DND-41 (cell line): ENCODE measurements at places on chromosomes 1 and 21.
A peak's percentile ranks its signal among the peaks of the same experiment; 100 is the strongest.

GRCh38 chr1:190477762-190478148 is at the start of gene BRINP3:
Gene BRINP3, minus strand, starts transcription at chr1:190477864.
- DNase-seq, result no peak

GRCh38 chr1:12100071-12100470 is 37.0 kb downstream of the TNFRSF8 start:
- no peak for DNase-seq

DNA sequence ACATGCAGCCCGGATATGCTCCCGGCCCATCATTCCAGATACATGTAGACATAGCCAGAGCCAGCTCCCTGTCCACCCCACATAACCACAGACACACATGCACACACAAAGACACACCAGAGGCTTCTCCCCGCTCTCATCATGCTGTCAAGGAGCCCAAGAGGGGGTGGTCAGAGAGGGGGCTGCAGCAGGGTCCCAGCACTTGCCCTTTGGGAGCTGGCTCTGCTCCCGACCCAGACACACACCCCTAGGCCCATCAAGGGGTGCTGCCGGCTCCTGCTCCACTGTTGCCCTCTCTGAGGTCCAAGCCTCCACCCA is 2.6 kb downstream of the PTAFR start:
- no peak for DNase-seq

GRCh38 chr21:33856893-33857527 is 58.6 kb downstream of the ATP5PO start:
- DNase-seq, result no peak

DNA sequence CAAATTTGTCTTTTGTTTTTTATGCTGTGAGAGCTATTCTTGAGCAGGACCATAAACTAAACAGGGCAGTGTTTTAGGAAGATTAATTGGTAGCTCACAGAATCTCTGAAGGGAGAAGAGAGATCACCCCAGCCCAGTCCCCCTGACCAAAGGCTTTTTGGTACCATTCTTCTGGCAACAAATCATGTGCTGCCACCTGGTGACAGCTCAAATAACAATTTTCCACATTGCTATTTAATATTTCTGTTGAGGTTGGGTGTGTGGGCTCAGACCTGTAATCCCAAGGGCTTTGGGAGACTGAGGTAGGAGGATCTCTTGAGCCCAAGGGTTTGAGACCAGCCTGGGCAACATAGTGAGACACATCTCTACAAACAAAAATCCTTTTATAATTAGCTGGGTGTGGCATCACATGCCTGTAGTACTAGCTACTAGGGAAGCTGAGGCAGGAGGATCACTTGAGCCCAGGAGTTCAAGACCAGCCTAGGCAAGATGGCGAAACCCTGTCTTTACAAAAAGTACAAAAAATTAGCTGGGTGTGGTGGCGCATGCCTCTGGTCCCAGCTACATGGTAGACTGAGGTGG is 2.2 kb upstream of the TESK2 start:
- DNase-seq, result peak; percentile 51

DNA sequence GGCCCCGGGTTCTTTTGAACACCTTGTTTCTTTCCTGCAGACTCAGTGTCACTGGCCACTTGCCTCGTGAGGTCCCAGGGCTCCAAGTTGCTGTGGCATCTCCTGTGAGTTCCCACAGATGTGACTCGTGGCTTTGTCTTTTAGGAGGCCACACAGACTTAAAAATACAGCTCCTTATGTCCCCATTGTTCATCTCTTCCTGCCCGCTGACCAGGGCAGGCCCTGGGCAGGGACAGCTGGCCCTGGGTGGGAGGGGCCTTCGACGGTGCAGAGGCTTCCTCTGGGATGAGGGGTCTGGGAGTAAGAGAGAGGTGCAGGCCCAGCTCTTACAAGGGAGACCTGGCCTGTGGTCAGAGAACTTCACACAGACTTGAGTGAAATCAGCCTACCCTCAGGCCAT is 15.6 kb downstream of the LDLRAP1 start:
- DNase-seq, result no peak

- no peak for DNase-seq
Measured at GRCh38 chr1:43302201-43302600, 1.4 kb downstream of the TIE1 start.

DNA sequence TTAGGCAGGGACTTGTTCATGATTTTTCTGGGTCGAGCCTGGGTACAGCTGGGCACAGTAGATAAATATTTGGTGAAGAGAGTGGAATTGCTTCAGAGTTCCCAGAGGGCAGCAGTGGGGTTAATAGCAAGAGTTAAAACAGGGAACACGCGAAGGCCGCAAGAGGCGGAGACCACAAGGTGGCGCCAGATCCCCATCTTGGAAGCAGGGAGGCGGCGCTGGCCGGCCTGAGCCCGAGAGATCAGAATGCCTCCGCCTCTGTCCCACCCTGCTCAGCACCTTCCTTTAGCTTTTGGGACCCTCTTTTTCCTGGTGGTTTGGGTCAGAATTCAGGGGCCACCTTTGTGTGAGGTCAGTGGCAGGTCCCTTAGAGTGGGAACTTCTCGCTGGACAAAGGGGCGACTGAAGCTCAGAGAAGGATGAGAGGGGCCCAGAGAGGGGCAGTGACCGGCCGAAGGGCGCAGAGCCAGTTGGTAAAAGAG is 6.5 kb upstream of the PADI2 start:
- peak; percentile 76 for DNase-seq

DNA sequence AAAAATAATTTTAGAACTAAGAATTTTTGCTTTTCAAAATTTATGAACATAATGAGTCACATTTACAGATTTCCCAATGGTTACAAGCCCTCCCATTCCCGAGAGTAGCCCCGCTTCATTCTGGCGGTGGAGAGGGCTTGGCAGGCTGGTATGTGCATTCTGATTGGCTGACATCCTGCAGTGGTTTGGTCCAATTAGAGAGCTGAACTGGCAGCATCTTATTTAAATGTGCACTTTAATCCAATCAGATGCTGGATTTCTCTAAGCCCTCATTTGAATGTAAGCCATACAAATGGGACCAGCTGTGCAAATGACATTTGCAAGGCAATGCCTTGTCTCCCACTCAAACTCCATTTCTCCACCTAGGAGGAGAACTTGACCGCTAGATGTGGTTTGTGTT is 18.0 kb upstream of the TRIM17 start:
- no peak for DNase-seq

GRCh38 chr1:225642177-225642576 is 10.7 kb downstream of the ENAH start:
- DNase-seq, result no peak

GRCh38 chr21:16037421-16037955 is 307.7 kb downstream of the USP25 start:
- no peak for DNase-seq

- DNase-seq, result no peak
Measured at GRCh38 chr1:28896609-28896986, 17.8 kb upstream of the EPB41 start.

DNA sequence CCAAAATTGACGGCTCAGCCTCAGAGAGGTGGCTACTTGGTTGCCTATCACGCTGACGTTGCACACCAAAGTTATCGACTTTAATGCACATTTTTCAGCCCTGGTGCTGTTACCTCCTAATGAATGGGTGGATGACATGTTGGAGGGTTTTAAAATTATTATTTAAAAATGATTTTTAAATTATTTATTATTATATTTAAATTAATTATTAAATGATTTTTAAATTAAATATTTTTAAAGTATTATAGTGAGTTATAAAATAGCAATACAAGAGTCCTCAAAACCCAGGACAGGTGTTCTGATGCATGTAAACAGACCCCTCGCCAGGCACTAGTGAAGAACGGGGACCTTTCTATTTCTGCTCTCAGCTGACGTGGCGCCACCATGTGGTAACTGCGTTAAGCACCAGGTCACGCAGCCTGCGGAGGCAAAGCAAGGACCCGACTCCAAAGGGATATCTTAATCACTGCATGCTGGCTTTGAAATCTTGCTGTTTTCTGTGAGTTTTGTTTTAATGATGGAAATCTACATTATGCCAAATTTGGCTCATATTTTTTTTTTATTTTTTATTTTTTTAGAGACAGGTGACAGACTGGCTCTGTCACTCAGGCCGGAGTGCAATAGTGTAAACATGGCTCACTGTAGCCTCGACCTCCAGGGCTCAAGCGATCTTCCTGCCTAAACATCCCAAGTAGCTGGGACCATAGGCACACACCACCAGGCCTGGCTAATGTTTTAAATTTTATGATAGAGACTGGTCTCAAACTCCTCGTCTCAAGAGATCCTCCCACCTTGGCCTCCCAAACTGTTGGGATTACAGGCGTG is 22.6 kb downstream of the CASP9 start:
- peak; percentile 60 for DNase-seq

DNA sequence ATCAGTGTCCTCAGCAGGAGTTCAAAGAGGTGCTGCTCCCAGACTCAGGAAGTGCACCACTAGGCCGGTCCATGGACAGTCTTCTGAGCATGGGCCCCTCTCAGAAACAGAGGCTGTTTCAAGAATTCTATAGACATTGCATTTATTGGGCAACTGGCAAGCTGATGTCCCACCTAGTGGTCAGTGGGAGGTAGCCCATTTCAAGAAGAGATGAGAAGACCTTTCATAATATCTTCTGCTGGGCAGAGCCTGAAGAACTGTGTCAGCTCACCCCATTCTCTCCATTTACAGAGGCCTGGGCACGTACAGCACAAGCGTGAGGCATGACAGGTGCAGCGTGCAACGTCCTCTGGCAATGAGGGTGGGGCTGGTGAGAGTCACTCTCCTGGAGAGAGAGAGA is 216.0 kb downstream of the DYRK1A start:
- no peak for DNase-seq

DNA sequence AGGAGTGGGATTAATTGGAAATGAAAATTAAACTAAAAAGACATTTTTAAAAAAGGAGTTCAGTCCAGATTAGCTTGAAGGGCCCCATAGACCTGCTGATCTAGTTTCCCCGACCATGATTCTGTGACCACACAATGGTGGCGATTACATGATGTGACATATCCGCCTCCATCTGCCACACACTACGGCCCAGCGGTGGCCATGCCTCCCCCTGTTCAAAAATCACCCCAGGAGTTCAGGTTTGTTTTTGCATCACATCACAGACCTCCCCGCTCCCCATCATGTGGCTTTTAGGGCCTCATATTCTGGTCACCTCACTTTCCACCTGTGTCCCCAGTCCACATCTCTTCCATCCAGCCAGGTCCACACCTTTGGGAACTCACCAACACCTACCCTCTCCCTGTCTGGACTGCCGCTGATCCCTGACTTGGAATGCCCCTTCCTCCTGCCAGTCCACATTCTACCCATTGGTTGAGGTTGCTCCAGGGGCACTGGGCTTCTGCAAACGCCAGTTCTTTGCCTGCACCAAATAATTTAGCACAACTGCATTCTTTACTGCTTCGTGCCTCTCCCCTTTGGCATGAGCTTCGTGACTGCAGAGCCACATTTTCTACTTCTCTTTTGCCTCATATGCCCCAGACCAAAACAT is 38.9 kb downstream of the CD247 start:
- no peak for DNase-seq

- DNase-seq, result no peak
Measured at GRCh38 chr21:43208561-43209332, 39.9 kb downstream of the CRYAA start.

DNA sequence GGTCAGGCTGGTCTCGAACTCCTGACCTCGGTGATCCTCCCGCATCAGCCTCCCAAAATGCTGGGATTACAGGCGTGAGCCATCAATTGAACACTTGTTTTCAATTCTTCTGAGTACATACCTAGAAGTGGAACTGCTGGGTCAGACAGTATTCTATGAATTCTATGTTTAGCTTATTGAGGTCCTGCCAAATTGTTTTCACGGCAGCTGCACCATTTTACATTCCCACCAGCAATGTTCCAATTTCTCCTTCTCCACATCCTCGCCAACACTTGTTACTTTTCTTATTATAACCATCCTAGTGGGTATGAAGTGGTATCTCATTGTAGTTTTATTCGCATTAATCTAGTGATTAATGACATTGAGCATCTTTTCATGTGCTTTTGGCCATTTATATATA is 49.9 kb downstream of the PTP4A2 start:
- DNase-seq, result no peak

DNA sequence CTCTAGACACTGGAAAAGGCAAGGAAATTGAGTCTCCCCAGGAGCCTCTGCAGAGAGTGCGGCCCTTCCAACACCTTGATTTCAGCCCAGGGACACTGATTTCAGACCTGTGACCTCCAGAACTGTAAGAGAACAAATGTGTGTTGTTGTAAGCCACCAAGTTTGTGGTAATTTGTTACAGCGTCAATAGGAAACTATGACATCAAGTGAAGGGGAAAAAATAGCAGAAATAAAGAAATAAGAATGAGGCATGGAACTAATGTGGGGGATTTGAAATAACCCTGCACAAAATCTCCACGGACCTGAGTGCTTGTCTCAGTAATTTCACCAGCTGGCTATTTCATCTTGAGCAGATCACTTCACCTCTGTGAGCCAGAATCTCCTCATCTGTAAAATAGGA is 227.8 kb upstream of the JUN start:
- DNase-seq, result no peak

GRCh38 chr1:79040424-79041082 is 34.0 kb upstream of the ADGRL4 start:
- DNase-seq, result no peak

DNA sequence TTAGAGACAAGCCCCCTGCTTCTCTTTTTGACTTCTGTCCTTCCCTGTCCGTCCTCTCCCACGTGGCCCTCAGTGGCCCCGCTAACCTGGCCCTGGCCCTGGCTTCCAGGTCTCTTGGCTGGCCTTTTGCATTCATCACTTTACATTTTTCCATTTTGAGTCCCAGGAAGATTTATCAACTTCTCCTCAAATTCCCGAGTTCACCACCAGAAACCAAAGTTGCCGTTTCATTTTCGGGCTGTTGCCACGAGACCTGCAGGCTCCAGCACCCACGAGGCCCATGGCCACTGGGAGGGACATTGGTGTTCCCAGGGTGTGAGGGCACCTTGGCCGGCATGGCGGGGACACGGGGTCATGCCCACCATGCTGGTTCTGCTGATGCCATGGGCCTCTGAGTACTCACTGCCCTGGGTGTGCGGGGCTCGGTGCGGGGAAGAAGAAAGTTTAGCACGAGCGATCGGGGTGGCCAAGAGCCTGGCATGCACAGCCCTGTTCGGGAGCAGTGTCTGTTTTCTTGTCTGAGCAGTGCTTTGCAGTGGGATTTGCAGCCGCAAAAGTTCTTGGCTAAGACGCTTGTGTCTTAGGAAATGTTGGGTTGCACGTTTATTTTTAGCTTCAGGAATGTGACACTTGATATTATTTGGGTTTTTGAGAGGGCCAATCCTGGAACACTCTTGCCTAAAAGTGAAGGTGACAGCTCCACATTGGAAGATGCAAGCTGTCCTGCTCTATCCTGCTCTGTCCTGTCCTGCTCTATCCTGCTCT is 40.4 kb upstream of the ADARB1 start:
- DNase-seq, result no peak

GRCh38 chr1:46800742-46801141 is 1.9 kb downstream of the CYP4B1 start:
- no peak for DNase-seq

DNA sequence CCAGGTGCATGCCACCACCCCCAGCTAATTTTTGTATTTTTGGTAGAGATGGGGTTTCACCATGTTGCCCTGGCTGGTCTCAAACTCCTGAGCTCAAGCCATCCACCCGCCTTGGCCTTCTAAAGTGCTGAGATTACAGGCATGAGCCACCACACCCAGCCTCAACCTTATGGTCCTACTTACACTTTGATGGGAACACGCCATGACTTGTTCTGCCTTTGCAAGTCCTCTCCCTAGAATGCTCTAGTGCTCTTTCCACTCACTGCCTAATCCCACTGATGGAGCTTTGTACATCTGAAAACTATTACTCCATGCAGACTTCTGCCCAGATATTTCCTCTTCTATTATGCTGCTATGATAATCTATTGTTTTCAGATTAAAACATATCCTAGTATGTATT is 174.3 kb downstream of the DAB1 start:
- no peak for DNase-seq

- no peak for DNase-seq
Measured at GRCh38 chr1:51139474-51139873, 37.4 kb downstream of the C1orf185 start.
